GM04503 (cell line): ENCODE measurements at places on chromosomes 11 and 22.

DNA sequence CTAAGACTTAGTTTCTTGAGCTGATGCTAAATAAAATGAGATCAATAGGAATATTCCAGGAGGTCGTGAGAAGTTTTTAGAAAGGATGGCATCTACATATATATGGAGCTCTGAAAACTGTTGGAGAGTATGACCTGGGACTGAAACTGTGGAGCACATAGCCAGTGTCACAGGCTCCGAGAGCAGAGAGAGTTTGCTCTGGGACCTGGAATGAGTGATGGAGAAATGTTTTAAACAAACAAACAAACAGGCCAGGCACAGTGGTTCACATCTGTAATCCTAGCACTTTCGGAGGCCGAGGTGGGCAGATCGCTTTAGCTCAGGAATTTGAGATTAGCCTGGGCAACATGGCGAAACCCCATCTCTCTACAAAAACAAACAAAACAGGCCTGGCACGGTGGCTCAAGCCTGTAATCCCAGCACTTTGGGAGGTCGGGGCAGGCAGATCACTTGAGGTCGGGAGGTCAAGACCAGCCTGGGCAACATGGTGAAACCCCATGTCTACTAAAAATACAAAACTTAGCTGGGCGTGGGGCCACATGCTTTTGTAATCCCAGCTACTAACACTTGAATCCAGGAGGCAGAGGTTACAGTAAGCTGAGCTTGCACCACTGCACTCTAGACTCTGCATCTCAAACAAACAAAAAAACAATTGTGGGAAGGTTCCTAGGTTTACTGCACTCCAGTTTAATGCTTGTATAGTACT lies 67.1 kb downstream of the SLC35F2 start:
- DNase-seq: no peak

GRCh38 chr11:117805045-117805444 lies 8.0 kb upstream of the DSCAML1 start:
- DNase-seq: no peak

DNA sequence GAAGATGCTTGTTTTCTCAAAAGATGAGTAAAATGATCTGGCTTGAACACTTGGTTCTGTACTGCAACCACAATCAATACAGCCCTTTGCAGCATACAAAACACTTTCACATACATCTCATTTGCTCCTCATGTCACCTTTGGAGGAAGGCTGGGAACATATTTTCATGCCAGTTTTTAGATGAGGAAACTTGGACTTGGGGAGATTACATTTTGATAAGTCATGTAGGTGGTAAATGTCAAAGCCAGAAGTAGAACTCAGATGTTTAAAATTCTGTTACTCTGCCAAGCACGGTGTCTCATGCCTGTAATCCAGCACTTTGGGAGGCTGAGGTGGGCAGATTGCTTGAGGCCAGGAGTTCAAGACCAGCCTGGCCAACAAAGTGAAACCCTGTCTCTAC lies 121.8 kb downstream of the MICAL2 start:
- DNase-seq: no peak

DNA sequence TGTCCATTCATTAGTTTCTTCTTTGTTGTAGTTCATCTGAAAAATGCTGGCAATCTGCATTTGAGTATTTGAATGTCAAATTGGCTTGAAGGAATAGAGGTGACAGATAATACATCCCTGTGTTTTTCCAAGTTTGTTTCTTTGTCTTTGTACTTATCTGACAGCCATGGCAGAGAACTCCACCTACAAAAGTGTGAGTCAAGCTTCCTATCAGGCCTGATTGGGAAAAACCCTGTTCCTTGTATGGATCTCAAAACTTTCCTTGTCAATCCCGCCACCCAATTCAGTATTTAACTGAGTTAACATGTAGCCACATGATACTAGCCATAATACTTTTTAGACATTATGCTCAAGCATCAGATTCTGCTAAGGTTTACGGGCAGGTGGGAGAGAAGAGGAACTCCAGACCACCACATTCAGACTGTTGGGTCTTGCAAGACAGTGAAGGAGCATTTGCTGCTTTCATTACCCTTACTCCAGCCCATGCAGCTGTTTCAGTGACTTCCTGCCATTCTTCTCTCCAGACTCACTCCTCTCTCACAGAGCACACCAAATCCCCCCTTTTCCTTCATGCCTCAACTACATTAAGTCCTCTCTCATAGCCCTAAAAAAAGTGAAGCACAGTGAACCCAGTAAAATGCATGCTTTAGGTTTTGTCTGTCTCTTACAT lies 65.9 kb downstream of the BLID start:
- DNase-seq: no peak

DNA sequence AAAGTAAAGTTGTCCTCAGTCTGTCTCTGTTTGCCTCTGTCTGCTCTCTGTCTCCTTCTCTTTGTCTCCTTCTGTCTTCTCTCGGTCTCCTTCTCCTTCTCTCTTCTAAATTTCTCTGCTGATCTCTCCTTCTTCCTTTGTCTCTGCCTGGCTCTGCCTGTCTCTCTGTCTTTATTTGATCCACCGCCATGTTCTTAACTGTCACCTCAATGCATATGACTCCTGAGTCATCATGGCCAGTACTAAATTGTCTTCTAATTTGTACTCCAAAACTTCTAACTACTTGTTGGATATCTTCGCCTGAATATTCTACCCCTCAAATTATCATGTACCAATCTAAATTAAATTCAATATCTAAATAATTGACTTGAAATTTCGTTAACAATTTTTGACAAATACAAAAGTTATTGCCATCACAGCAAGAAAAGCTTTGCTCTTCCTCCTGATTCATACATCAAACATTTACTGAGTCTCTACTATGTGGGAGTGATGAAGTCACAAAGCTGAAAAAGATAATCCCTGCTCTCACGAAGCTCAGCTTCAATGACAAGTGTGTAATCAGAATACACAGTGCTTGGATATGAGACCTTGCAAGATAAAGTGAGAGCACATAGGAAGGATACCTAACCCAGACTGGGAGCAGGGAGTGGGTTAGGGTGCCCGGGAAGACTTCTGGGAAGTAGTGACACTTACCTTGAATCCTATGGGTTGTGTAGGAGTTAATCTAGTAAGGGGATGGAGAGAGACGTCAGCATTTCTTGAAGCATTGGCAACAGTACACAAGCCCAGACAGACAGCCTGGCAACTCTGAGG lies 193.0 kb downstream of the MAML2 start:
- peak; percentile 73 for DNase-seq
